Prostate gland (tissue), 2 donors: ENCODE measurements at places on chromosomes 3 and 15.

GRCh38 chr3:174089592-174089991 lies 692.0 kb downstream of the NLGN1 start:
- no peak for DNase-seq

DNA sequence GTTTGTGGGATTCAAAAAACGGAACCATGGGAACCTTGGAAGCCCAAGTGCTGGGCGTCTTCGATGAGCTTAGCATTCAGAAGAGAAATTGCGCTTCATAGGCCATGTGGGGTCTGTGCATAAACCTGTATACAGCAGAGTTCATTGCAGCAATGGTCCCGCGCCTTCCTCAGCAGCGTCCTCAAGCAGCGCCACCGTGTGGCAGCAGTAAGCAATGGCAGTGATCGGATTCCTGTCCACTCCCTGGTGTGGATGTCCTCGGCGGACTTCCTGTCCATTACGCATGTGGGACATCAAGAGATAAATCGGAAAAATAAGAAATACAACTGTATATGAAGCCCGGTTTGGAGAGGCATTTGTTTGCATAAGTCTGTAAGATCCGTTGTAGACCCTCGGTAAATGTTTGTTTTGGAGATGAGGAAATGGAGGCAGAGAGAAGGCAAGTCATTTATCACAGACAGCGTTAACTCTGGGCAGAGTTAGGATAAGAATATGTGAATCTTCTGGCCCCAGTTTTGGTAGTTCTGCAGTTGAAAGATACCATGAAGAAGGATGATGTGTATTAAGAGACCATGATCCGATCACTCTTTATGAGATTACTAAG lies 57.7 kb downstream of the CNTN4 start:
- DNase-seq = no peak

DNA sequence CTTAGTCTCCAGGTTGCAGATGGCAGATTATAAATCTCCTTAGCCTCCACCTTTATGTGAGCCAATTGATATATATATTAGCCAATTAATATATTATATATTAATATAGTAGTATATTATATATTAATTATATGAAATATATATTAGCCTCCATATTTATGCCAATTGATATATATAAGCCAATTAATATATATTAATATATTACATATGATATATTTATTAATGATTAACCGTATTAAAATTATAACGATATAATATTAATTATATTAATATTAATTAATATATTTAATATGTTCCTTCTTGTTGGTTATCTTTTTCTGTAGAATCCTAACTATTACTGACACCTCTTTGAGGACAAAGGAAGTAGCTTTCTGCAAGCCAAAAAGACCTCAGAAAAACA lies 972.5 kb downstream of the GBE1 start:
- DNase-seq = no peak

- no peak for DNase-seq
These were observed 38.8 kb downstream of the NGLY1 start for GRCh38 chr3:25744470-25744869.

GRCh38 chr3:143266511-143266910 lies 146.9 kb downstream of the CHST2 start:
- no peak for DNase-seq

GRCh38 chr3:52238193-52238760 lies 681 bp downstream of the TWF2 start:
- DNase-seq = no peak

- DNase-seq = no peak
These were observed 293.7 kb upstream of the TRIM42 start for GRCh38 chr3:140384028-140384771.

DNA sequence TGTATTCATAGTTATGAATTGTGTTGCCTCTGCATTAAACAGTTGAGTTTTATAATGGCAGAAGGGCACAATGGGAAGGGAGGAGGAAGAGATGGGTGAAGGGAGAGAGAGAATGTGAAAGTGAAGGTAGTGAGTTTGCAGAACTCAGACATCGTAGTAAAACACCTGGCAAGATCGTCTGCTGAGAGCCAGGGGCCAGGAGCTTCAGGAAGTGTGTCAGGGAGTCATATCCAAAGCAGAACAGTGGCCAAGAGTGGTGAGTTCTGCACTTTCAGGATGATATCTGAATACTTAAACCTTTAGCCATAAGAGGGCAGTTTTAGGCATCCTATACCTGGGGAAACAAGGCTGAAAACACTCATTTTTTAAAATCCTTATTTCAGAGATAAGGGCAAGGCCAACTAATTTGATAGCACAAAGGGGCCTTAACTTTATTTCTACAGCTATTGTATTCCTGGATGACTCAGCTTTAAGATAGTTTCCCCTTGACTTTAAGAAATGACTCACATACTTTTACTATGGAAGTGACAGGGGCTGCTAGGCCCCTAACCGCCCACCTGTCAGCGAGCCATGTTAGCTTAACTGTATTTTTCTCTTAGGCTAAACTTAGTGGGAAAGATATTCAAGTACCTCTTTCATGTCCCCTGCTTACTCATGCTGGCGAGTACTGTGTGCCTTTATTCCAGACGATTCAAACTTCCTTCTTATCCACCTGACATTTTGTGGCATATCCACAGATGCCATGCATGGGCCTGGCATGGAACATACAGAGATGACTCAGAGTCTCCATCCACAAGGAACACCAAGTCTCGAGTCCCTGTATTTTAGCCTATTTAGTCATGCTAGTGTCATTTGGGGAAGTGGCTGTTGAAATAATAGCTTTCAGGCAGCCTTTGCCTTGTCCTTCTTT lies 53.9 kb downstream of the RLBP1 start:
- DNase-seq = no peak

- DNase-seq = no peak
These were observed 51.8 kb downstream of the CHST2 start for GRCh38 chr3:143171141-143171980.

DNA sequence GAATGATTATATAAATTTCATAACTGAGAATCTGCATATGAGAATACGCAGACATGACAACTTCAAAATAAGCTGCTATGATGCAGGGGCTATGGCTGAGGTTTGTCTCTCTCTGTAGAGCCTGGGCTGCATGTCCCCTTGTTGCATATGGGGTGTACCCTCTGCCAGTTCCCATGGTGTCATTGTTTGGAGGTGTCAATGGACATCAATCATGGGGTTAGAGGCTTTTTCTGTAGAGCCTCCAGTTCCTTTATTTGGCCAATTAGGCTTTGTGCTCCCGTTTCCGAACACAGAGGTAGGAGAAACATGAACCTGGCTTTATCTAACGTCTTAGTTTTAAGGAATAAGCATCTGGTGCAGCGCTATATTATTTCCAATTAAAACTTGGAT lies 77.3 kb upstream of the RARB start:
- DNase-seq = no peak

DNA sequence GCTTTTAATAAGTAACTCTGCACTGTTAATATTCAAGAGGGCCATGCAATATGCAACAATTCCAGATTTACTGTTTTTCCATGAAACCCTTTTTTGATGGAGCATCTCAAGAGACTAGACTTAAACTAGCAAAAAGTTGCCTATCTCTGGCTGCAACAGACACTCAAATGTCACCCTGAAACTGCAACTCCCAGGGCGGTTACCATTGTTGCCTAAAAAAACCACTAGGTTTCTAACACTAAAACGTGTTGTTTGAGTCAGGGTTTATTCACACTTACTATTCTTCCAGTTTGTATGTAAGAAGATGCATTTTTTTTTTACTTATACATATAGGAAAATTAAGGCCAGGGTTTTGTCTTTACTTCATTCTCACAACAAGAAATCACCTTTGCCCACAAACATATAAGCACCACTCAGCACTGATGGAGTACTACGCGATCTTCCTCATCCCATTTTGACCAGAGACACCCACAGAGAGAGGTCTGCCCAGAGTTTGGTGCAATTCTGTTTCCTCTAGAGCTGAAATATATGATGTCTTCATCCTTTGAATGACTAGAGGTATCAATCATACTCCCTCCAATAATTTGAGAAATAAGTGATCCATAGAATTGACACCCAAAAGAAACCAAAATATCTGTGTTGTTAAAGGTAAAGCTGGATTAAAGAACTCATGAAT lies 124.0 kb upstream of the SNTN start:
- DNase-seq = no peak

- DNase-seq = no peak
These were observed 186.9 kb upstream of the TLE3 start for GRCh38 chr15:70284438-70285214.

DNA sequence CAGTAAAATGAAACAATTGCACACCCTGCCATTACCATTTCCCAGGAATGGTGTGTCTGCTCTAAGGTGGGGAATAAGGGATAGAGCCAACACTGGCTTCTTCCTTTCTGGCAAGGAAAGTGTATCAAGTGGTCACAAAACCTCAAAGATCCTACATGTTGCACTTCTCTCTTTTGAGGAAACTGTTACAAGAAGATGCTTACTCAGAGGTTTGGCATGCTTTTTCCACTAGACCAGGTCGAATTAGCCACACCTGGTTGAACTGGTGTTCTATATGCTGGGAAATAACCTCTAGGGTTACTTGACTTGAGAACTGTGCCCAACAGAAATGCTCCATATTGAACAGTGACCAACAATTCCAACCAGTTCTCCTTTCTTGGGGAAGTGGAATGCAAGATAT lies 102.9 kb downstream of the LRRN1 start:
- no peak for DNase-seq

- no peak for DNase-seq
These were observed 434.2 kb upstream of the SUCLG2 start for GRCh38 chr3:68088636-68089035.

GRCh38 chr3:85560088-85560785 lies 601.4 kb downstream of the CADM2 start:
- DNase-seq = peak; percentile 18

DNA sequence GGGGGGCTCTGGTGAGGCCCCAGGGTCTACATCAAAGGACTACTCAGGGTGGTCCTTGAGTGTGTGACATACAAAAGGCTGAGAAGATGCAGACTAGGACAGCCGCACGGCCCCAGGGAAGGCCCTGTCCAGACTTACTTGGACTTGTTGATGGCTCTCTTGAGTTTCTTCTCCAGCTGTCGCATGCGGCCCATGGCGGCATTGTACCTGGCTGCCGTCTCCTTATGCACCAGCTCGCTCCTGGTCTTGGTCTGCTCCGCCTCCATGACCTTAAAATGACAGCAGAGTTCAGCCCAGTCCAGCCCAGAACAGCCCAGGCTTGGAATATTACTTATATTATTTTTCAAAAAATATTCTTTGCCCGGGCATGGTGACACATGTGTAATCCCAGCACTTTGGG lies 56.0 kb downstream of the CAPN7 start:
- DNase-seq = no peak

- DNase-seq = no peak
These were observed 239.3 kb downstream of the DTWD1 start for GRCh38 chr15:49860101-49860500.

GRCh38 chr3:25585361-25586166 lies 79.1 kb downstream of the TOP2B start:
- DNase-seq = no peak

GRCh38 chr15:80560601-80561400 lies 134.3 kb upstream of the ABHD17C start:
- DNase-seq = no peak

DNA sequence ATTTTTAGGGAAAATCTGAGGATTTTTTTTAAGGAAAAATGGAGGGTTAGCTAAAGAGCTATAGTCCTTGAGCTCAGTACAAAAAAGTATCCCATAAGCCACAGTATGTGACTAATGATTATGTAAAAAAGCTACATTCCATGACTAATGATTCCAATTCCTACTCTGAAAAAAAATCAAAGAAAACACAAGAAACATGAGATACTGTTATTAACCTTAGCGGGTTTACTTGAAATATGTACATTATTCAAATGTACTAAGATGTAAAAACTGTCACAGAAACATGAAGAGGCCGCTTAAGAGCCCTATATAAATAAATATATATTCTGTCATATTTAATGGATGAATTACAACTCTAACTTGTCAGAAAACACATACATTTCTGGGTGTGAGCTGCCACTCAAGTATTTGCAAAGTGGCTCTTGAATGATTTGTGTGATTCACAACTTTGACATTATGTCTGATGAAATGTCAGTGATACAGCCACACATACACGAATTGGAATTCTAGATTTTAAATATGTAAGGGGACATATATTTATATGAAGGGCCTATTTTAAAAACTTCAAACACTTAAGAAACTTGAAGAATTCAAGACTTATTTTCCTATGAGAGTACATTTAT lies 518.7 kb upstream of the SUCLG2 start:
- DNase-seq = no peak

DNA sequence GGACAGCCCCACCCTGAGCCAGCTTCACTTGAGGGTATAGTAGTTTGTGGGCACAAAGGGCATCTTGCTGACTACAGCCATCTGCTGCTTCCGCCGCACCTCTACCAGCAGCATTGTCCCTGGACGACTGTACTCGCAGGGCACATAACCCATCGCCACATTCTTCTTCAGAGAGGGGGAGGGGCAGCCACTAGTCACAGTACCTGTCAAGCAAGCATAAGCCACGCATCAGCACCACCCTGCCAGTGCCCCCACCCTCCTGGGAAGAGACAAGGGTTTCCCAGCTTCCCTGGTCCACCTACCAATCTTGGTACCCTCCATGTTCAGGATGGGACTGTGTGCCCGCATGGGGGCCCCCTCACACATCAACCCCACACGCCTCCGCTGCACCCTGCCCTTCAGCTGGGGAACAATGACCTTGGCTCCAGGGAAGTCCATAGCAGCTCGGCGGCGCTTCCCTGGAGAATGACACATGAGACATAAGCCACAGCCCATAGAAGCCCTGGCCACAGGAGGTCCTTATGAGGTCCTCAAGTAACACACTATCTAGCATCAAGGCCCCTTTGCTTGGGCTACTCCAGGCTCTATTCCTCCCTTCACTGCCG lies 4.7 kb downstream of the AMT start:
- DNase-seq = no peak

GRCh38 chr15:91469632-91470567 lies 369.8 kb downstream of the SV2B start:
- DNase-seq = no peak

DNA sequence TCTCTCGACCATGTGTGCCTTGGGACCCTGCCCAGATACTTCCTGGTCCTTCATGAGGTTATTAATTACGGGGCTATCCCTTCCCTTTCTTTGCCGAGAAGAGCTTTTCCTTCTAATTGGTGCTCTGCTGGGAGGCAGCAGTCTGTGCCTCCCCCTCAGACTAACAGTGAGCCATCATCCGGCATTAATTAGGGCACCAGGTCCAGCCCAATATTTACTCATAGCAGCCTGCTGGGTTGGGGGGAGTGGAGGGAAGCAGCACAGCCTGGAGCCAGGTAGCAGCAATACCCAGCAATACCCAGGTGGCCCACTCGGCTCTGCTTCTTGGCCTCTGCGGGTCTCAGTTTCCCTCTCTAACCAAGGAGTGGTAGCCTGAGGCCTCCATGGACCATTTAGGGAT lies 20.1 kb downstream of the CACNA2D2 start:
- DNase-seq = no peak

GRCh38 chr3:99635348-99635747 lies 3.0 kb upstream of the COL8A1 start:
- DNase-seq = no peak

- DNase-seq = no peak
These were observed 28.1 kb downstream of the NKIRAS1 start for GRCh38 chr3:23888617-23889228.

GRCh38 chr15:97979140-97979520 lies 18.6 kb downstream of the ARRDC4 start:
- DNase-seq = no peak

GRCh38 chr3:87088430-87088992 lies 97.6 kb upstream of the VGLL3 start:
- DNase-seq = no peak

GRCh38 chr3:161081633-161082032 lies 23.5 kb downstream of the B3GALNT1 start:
- no peak for DNase-seq

GRCh38 chr15:58064980-58065444 lies 499 bp downstream of the ALDH1A2 start:
- DNase-seq = peak; percentile 5

GRCh38 chr3:11591002-11591355 lies 52.7 kb downstream of the VGLL4 start:
- DNase-seq = no peak
